ENCODE measurements at places on chromosomes 2 and 18. TPM values are rescaled to one million over a fixed set of nuclear protein-coding genes. Genes with fewer than 3 reads are reported as not detected.

NAT8 gene
- total RNA-seq: 0.69 TPM

G6PC2 gene
- not detected for total RNA-seq

UGT1A6 gene
- total RNA-seq: 206 TPM

LOXL3 gene
- 1.1 TPM for total RNA-seq

LAPTM4A gene
- 265 TPM for total RNA-seq

ABCB11 gene
- not detected for total RNA-seq

FANCL gene
- total RNA-seq: 25.8 TPM

GPR55 gene
- total RNA-seq: not detected

HOXD8 gene
- total RNA-seq: 13.4 TPM

SLC4A5 gene
- total RNA-seq: 1.2 TPM

NEU4 gene
- total RNA-seq: 0.40 TPM

CPO gene
- total RNA-seq: not detected

POTEC gene
- not detected for total RNA-seq

DSG1 gene
- not detected for total RNA-seq

C2orf66 gene
- not detected for total RNA-seq

UGT1A1 gene
- total RNA-seq: 6.2 TPM

SPR gene
- 62.2 TPM for total RNA-seq

EVX2 gene
- not detected for total RNA-seq

LRRC30 gene
- not detected for total RNA-seq

PDE6D gene
- 25.0 TPM for total RNA-seq

CFC1 gene
- total RNA-seq: not detected

SCG2 gene
- total RNA-seq: 0.35 TPM

MROH2A gene
- total RNA-seq: 0.15 TPM

ELOA2 gene
- not detected for total RNA-seq

GAREM2 gene
- total RNA-seq: 0.69 TPM

RUFY4 gene
- total RNA-seq: not detected

FAM110C gene
- 31.4 TPM for total RNA-seq
